ENCODE measurements at places on chromosomes 6 and 20.

GRCh38 chr6:49826743-49827406 lies 39.5 kb downstream of the CRISP1 start:
- DNase-seq: no peak

- no peak for DNase-seq
These were observed 27.1 kb upstream of the SYNCRIP start for GRCh38 chr6:85669735-85670194.

- no peak for DNase-seq
These were observed 57.7 kb downstream of the DNAAF9 start for GRCh38 chr20:3349786-3350185.

DNA sequence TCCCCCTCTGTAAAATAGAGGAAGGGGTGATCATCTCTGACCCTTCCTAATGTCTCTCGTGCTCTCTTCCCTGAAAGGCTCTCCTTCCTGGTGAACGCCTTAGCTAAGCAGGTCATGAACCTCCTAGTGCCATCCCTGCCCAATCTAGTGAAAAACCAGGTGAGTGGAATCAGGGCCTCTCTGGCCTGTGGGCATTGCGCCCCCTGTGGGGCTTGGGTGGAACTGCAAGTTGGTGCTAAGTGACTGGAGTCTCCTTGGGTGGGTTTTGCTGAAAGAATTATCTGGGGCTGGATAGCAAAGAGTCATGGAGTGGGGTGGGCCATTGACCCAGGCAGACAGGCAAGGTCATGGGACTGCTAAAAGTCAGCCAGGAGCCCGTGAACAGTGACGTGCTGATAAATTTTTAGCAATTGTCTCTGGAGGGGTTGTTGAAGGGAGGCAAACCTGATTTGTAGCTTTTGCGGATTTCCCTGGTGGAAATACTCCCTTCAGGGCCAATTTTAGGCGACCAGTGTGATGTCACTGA lies 8.9 kb downstream of the BPIFB1 start:
- peak; percentile 21 for DNase-seq

DNA sequence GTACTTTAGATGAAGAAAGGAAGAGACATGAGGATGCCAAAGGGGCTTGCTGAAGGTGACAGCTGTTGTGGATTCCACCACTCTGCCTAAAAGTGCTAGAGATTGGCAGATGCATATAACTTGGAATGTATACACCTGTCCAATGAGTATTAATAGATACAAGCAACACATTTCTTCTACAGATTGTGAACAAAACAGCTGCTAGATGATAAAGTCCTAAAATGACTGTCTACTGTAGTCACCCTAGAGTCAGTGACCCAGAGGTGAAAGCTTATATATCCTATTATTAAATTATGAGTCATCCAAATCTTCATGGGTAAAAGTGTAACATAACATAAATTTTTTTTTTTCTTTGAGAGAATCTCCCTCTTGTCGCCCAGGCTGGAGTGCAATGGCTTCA lies 5.2 kb downstream of the RNF217 start:
- DNase-seq: no peak

- DNase-seq: no peak
These were observed 42.9 kb upstream of the MAP7 start for GRCh38 chr6:136592930-136593673.

GRCh38 chr6:135271626-135272025 lies 90.5 kb downstream of the MYB start:
- DNase-seq: no peak

Measured in stimulated activated CD8-positive, alpha-beta memory T cell treated with anti-CD3 and anti-CD28 coated beads, Interleukin-4, amount 100 ng/mL, for 4 hours (primary cell).